Mucosa of descending colon (tissue), 3 donors: ENCODE measurements at places on chromosomes 12 and 14.

GRCh38 chr14:22531451-22532344, 57.3 kb downstream of the DAD1 start:
- no peak for DNase-seq

GRCh38 chr14:92510972-92511371, 2.6 kb upstream of the RIN3 start:
- peak; percentile 37 for DNase-seq

DNA sequence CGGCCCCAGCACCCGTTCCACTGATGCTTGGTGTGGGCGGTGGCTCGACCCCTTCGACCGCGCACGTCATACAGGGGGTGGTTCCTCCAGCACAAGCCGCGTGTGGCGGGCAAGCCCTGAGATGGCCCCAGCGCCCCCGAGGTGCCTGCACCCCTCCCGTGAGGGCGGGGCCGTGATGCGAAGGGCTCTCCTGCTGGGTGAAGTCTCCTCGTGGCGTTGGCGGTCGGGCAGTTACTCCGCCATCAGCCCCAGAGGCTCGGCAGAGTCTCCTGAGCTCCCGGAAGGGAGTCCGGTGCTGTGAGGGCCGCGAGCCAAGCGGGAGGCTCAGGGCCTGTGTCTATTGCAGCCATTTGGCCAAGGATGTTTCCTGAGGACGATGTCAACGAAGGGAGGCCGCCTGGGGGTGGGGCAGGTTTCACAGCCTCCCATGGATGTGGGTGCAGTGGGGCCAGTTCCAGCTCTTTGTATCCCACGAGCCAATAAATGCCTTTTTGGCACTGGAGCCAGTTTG, 78.1 kb upstream of the GALNT9 start:
- DNase-seq = no peak

- DNase-seq = peak; percentile 40
Observed at GRCh38 chr12:105279460-105280056, 43.6 kb upstream of the APPL2 start.

DNA sequence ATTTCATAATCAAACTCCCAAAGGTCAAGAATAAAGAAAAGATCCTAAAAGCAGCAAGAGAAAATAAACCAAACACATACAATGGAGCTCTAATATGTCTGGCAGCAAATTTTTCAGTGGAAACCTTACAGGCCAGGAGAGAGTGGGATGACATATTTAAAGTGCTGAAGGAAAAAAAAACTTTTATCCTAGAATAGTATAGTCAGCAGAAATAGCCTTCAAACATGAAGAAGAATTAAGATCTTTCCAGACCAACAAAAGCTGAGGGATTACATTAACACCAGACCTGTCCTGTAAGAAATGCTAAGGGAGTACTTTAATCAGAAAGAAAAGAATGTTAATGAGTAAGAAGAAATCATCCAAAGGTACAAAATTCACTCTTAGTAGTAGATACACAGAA, 215.7 kb upstream of the IGF1 start:
- no peak for DNase-seq

DNA sequence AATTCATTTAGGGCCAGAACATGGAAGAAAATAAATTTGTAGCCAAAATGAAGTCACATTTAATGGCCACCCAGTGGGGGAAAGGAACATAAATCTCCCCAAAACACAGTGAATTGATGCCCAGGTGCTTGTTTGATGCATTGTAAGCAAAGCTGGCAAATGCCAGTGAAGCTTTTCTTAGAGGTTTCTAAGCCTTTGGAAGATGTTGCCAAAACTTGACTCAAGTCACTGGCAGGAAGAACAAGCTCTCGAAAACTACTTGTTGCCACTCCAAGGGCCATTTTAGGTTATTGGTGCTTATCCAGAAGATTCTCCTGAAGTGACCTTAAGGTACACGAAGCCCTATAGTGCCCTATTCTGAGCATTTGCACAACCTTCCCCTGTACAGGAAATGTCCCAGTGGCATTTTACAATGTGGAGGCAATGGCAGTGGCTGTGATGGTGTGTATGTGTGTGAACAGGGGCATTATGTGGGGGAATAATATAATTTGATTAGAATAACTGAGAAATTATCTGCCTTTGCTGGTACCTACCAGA, 89.5 kb upstream of the NOVA1 start:
- DNase-seq = no peak

- no peak for DNase-seq
Observed at GRCh38 chr12:109541413-109541726, 31.9 kb downstream of the MMAB start.

DNA sequence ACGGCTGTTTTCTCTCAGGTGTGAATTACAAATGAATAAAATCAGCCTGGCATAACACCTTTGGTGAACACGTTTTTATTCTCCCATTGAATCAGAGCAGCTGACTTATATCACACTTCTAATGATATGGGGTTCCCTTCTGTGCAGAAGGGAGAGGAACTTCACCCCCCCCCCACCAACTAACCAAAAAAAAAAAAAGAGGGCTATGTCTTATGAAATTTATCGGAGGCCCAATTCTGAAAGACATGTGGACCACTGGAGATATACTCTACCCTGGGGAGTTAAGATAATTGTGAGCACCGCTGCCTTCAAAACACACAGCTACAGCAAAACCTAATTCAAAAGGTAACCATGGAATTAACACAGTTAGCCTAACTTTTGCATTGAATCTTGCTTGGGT, 4.6 kb downstream of the BCL11B start:
- DNase-seq = no peak

GRCh38 chr12:32944195-32944594, 47.6 kb upstream of the PKP2 start:
- DNase-seq = no peak

DNA sequence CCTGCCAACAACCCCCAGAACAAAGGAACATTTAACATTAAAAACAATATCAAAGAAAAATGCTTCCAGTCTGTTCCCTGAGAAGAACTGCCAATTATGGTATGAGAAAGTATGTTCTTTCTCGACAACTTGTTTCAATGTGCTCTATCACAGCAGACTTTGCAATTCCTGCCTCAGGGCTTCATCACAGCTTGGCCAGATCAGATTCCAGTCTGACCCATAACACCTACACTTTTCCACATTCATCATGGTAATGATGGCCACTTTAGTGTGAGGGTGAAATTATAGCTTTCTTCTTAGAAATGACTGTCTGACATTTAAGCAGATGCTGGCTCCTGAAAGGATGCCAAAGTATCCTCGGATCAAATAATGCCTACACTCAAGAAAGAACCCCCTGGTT, 17.0 kb downstream of the NEK9 start:
- DNase-seq = no peak

- peak; percentile 60 for DNase-seq
Observed at GRCh38 chr12:2294651-2295475, 242.1 kb downstream of the CACNA1C start.

DNA sequence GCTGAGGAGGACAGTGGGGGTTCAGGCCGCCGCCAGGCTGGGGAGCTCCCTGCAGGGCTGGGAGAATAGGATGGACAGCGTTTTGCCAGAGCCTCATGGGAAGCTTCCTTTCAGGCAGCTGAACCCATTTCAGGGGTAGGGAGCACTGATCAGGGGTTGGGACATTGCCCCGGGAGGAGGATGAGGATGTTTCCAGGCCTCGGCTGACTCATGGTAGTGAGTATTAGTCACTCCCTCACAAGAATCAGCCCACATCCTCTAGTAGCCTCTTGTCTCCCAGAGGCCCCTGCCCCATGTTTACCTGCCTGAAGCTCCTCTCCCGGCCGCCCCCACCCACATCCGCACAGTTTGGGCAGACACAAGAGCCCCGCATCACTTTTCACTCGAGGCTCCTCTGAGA, 89.8 kb downstream of the ZFP36L1 start:
- no peak for DNase-seq

DNA sequence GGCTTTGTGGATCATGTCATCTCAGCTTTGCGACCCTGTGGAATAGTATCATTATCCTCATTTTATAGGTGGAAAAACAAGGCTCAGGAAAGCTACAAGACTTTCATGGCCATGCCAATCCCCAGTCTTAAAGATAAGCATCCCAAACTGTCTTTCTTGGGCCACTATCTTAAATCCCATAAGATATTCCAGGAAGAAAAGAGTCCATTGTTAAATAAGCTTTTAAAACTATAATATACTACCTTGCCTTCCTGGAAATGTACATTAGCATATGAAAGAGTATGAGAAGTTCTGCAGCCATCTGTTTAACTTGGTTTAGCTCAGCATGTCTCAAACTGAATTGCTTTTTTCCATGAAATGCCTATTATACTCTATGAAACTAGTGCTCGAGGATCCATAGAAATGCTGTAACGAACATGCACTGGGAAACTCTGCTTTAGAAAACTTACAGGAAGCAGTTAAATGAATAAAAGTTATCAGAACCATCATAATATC, 77.1 kb downstream of the B4GALNT3 start:
- DNase-seq = no peak
